HL-60 (cell line): ENCODE measurements at places on chromosomes 12 and 14.
A peak's percentile ranks its signal among the peaks of the same experiment; 100 is the strongest.

GRCh38 chr12:100382338-100382737, 25.5 kb downstream of the SLC17A8 start:
- DNase-seq: no peak

GRCh38 chr14:67704484-67705089, 2.9 kb downstream of the RDH12 start:
- DNase-seq: no peak

GRCh38 chr14:101857226-101857625, 95.7 kb downstream of the PPP2R5C start:
- DNase-seq: no peak

DNA sequence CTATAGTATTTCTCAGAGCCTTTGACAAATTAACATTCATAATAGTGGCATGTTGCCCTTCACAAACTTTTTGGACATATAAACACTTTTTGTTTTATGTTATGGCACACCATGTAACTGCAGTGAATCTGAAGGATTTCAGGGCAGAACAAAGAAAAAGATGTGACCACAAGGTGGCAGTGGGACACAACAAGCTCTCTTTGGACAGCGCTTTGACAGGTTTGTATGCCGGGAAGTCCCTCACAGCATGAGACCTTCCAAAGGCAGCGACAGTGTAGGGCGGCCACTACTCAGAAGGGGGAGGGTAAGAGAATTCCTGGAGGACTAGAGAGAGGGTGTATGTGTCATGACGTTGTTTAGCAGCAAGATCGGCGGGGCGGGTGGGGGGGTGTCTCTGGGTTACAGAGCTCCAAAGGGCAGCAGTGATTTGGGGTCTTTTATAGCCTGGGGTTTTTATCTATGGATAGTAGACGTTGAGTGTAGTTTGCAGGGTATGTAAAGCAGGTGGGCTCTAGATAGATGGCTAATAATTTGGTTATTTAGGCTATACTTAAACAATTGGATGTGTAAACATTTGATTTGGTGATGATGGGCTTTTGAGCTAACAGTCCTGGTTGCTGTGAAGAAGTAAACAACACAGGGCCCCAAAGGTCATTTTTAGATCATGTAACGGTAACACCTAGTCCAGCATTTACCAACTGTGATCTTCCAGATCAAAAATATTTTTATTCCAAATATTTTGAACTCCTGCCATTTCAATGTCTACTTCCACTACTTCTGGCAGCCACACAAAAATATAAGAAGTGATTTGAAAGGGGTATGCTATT, 22.9 kb downstream of the ETFBKMT start:
- DNase-seq: peak; percentile 76

- no peak for DNase-seq
These were observed 38.0 kb upstream of the RAP1B start for GRCh38 chr12:68572661-68573060.
